Activated CD8-positive, alpha-beta T cell treated with anti-CD3 and anti-CD28 coated beads, Interleukin-2, amount 10 ng/mL, durations not matched to agents 7 days and 5 days (primary cell): ENCODE measurements at places on chromosomes 12 and 14. TPM values are rescaled to one million over a fixed set of nuclear protein-coding genes. Genes with fewer than 3 reads are reported as not detected.
A peak's percentile ranks its signal among the peaks of the same experiment; 100 is the strongest.

ANO4 gene
- not detected for total RNA-seq

GRCh38 chr14:28494196-28494595 is 272.4 kb upstream of the FOXG1 start:
- no peak overlapping the region for H3K27ac ChIP-seq
- no peak overlapping the region for H3K4me3 ChIP-seq
- no peaks in the 10 kb centered on the region for H3K36me3 ChIP-seq
- H3K4me1 ChIP-seq = no peaks in the 10 kb centered on the region
- no peaks in the 10 kb centered on the region for H3K27me3 ChIP-seq
- DNase-seq = no peak

DNA sequence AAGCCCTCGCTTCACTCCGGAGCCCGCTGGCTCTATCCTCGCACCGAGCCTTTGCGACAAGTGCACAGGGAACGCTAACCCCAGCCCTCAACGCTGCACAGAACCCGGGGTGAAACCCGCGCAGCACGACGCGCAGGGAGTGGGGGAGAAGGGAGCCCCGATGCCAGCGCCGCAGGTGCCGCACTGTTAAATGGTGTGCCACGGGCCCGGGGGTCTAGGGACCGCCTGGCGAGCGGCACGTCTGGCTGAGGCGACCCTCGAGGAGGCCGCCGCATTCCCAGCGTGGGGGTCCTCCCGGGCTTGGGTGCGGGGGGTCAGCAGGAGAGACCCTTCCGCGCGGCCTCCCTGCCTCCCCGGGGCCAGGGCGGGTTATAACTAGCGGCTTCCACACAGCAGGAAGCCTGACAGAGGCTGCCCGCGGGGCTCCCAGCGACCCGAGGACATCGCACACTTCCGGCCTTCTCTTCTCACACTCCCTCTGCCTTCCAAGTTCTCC is 23.8 kb upstream of the LRTM2 start:
- H3K36me3 ChIP-seq = no peaks in the 10 kb centered on the region
- peaks cover 20% of the 10 kb centered on the region for H3K4me1 ChIP-seq
- H3K27me3 ChIP-seq = no peaks in the 10 kb centered on the region

ELK3 gene
- total RNA-seq = 18.1 TPM

DNA sequence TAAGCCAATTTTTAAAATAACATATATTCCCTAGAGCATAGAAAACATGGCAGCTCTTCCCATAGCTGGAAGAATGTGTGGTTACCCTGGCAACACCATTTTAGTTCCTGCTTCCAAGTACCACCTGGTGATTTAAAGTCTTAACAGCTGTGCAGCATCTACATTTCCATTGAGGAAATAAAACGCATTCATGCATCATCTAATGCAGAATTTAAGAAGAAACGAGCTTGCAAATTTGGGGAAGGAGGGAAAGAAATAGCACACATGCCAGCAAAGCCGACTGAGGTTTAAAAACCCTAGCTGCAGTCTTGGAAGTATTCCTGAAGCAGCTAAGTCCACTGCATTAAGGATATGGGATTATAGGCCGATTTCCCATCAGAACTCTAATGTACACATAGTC is 22.8 kb upstream of the SLC38A2 start:
- peaks cover 45% of the 10 kb centered on the region for H3K36me3 ChIP-seq
- no peak overlapping the region for H3K4me3 ChIP-seq
- no peaks in the 10 kb centered on the region for H3K27me3 ChIP-seq
- peaks cover 43% of the 10 kb centered on the region for H3K4me1 ChIP-seq

MAX gene
- total RNA-seq = 134 TPM

CDCA3 gene
- 115 TPM for total RNA-seq

BCAT1 gene
- total RNA-seq = 24.1 TPM

PRIM1 gene
- total RNA-seq = 56.8 TPM

DNA sequence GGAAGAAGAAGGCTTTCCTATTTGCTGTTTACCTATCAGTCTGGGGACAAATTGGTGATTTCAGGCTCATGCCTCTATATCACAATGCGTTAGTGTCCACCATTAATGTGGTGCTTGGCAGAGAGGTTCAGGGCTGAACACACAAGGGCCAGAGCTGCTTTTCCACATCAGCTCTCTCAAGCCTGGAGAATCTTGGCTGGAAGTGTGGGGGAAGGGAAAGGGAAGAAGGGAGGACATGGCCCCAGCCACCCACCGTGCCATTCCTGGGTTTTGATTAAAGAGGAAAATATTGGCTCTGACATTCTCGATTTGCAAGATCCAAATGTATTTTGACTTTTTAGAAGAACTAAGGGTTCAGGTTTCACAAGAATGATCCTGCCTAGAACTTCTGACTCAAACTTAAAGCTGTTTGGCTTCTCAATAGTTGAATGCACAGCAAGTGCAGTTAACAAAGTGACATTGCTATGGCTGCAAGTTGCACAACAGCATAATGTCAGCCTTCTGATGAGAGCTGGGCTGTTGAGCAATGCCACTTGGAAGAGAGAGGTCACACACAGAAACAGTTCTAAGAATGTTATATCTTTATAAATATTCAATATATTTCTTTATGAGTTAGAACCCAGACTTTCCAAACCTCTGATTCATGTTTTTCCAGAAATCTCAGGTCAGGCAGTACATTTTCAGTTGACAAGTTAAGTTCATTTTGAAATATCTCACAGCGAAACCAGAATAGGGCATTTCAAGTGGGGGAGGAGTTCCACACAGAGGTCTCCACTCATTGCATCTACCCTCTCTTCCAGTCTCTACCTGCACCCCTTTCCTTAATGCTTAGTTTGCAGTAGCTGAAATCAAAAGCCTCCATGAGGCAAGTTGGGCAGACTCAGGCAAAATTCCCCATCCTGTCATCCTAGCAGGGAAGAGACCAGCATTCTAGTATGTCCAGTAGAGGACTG is 25.3 kb downstream of the IGF1 start:
- DNase-seq = no peak
- no peak overlapping the region for H3K4me3 ChIP-seq
- H3K27ac ChIP-seq = no peak overlapping the region
- H3K27me3 ChIP-seq = peaks cover 5% of the 10 kb centered on the region
- no peaks in the 10 kb centered on the region for H3K36me3 ChIP-seq

PLXNC1 gene
- 43.8 TPM for total RNA-seq

CLEC4E gene
- not detected for total RNA-seq

- peak overlapping the region; percentile 94 for H3K4me3 ChIP-seq
- H3K4me1 ChIP-seq = peaks cover 49% of the 10 kb centered on the region
- peaks cover 34% of the 10 kb centered on the region for H3K36me3 ChIP-seq
- peak; percentile 68 for DNase-seq
- no peaks in the 10 kb centered on the region for H3K27me3 ChIP-seq
Measured at GRCh38 chr14:102088012-102088792, 1.4 kb upstream of the HSP90AA1 start.

DNA sequence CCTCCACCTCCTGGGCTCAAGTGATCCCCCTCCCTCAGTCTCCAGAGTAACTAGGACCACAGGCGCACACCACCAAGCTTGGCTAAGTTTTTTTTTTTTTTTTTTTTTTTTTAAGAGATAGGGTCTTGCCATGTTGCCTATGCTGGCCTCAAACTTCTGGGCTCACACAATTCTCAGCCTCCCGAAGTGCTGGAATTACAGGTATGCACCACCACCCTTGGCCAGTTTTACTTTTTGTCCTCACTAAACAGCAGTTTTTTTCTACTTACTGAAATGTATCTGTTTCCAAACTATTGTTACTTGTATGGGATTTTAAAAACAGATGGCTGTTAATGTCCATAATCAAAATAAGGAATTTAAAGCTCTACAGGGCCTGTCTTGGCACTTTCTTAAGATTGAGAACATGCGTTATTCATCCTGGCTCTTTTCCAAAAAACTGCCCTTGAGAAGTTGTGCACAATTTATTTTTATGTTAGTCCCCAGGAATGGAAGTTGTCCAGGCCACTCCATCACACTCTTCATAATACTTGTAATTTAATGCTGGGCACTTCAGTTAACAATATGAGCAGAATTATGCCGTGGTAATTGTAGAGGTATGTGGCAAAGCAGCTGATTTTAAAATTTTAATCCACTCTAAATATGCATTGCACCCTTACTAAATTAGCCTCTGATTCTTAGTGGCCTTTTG is 51.9 kb upstream of the REP15 start:
- no peaks in the 10 kb centered on the region for H3K36me3 ChIP-seq
- no peak for DNase-seq
- no peak overlapping the region for H3K27ac ChIP-seq

GRCh38 chr12:5088586-5089264 is 45.0 kb downstream of the KCNA5 start:
- H3K4me3 ChIP-seq = no peak overlapping the region
- no peak overlapping the region for H3K27ac ChIP-seq
- H3K4me1 ChIP-seq = no peaks in the 10 kb centered on the region
- DNase-seq = no peak
- H3K36me3 ChIP-seq = no peaks in the 10 kb centered on the region

DNA sequence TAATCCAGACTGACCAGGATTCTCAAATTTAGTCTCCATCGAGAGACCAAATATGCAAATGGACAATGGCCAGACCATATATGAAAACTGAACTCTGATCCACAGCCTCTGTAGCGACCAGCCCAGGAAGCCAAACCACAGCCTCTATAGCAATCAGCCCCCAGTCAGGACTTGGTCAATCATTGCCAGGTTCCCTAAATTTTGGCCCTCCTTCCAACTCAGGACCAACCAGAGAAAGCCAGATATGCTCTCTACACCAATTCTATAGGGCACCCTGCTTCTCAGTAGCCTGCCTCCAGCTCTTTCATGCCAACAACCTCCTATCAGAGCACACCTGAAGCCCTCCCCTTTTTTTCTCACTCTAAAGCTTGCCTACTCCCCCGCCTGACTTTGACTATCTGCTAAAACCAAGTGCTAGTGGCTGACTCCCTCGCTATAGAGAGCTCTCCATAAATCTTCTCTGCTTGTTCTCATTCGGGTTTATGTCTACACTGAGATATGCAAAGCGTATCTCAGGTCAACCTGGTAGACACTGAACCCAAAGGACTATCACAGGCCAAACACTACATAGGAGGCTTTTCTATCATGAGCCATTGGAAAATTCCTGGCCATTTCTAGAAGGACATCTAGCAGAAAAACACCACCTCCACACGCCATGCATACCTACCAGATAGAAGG is 110.5 kb upstream of the FUT8 start:
- no peaks in the 10 kb centered on the region for H3K27me3 ChIP-seq
- peak overlapping the region; percentile 78 for H3K27ac ChIP-seq
- peak; percentile 42 for DNase-seq
- peaks cover 82% of the 10 kb centered on the region for H3K4me1 ChIP-seq
- peaks cover 28% of the 10 kb centered on the region for H3K36me3 ChIP-seq
- H3K4me3 ChIP-seq = peak overlapping the region; percentile 44

GRCh38 chr12:3601461-3602150 is 110.6 kb downstream of the PRMT8 start:
- H3K4me1 ChIP-seq = peaks cover 9% of the 10 kb centered on the region
- no peak overlapping the region for H3K4me3 ChIP-seq
- no peak for DNase-seq
- H3K27me3 ChIP-seq = peaks cover 2% of the 10 kb centered on the region
- no peaks in the 10 kb centered on the region for H3K36me3 ChIP-seq

GRCh38 chr14:36619131-36619530 is 36.7 kb upstream of the NKX2-8 start:
- DNase-seq = no peak
- H3K4me3 ChIP-seq = no peak overlapping the region
- H3K27me3 ChIP-seq = no peaks in the 10 kb centered on the region
- H3K4me1 ChIP-seq = no peaks in the 10 kb centered on the region
- H3K36me3 ChIP-seq = no peaks in the 10 kb centered on the region
- no peak overlapping the region for H3K27ac ChIP-seq

DNA sequence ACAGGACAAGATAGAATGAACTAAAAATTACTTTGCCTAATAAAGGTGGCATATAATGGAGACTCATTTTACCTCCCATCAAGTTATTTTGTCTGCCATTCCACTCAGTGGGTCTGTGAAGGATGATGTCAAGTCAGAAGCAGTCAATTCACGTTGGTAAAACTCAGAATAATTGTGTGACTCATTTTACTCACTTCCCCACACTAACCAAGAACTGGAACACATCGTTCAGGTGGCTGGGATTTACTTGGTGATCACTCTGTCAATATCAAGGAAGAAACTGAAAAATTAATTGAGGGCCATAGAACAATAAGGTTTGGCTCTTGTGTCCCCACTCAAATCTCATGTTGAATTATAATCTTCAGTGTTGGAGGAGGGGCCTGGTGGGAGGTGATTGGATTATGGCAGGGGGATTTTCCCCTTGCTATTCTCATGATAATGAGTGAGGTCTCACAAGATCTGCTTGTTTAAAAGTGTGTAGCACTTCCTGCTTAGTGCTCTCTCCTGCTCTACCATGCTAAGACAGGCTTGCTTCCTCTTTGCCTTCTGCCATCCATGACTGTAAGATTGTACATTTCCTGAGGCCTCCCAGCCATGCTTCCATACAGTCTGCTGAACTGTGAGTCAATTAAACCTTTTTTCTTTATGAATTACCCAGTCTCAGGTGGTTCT is 35.7 kb upstream of the GTF2A1 start:
- H3K4me1 ChIP-seq = no peaks in the 10 kb centered on the region
- no peak overlapping the region for H3K27ac ChIP-seq
- no peaks in the 10 kb centered on the region for H3K36me3 ChIP-seq
- DNase-seq = no peak

DNA sequence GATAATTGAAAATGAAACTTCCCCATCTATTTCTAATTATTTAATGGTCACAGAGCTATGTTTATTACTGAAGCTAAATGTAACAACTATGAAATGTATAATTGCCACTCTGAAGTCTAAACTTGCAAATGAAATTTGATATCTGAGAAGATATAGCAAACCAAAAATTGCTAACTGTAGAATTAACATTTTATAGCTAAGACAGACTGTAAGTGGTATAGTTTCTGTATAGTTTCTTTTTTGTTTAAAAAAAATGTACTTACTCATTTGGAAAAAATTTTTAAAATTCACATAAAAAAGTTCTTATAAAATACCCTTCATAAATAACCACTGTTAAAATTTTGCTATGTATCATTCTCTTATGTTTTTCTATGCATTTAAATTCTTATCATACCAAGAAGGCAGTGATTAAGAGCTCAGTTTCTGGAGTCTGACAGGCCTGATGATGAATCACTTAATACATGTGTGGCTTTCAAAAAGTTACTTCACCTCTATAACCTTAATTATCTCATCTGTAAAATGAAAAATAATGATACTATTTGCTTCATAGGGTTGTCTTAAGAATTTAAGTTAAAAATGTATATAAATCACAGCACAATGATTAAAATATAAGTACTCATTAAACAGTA is 214.7 kb upstream of the GARIN2 start:
- no peak overlapping the region for H3K27ac ChIP-seq
- no peak for DNase-seq
- H3K27me3 ChIP-seq = no peaks in the 10 kb centered on the region
- H3K4me1 ChIP-seq = no peaks in the 10 kb centered on the region
